Mucosa of descending colon (tissue), 3 donors: ENCODE measurements at places on chromosomes 12 and 14.

DNA sequence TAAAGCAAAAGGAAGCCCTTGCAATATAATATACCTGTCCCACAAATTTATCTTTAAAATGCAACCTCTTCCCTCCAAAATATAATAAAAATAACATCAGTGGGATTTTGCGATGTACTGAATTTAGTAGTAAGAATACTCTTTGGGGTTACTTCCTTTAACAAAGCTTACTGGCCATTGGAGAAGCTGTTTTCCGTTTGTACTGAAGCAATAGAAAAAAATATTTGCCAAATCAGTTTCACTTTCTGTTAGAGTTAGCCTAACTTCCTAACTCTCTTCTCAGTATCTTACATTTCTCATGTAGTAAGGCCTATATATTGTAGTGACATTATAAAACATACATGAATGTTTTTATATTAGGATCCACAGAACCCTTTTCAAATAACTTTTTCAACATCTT lies 3.7 kb downstream of the MAX start:
- no peak for DNase-seq

DNA sequence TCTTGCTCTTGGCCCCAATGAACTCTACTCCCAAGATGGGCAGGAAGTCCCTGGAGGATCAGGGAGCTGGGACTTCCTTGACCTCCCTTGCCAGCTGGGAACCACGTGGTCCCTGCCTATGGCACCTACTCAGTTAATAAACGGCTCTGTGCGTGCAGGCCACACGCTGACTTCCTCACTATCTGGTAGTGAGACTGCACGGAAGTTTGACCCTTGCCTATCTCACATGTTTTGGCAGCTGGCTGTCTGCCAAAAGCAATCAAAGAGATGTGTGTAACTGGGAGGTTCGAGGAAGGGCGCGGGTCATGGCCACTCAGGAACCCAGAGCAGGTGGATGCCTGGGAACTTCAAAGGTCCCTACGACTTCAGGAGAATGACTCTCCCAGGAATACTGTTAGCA lies 57.9 kb downstream of the RFLNA start:
- peak; percentile 92 for DNase-seq

GRCh38 chr12:76881142-76881541 lies 2.3 kb upstream of the CSRP2 start:
- DNase-seq: no peak

- DNase-seq: no peak
These were observed 37.9 kb downstream of the AKAP6 start for GRCh38 chr14:32366986-32367385.

DNA sequence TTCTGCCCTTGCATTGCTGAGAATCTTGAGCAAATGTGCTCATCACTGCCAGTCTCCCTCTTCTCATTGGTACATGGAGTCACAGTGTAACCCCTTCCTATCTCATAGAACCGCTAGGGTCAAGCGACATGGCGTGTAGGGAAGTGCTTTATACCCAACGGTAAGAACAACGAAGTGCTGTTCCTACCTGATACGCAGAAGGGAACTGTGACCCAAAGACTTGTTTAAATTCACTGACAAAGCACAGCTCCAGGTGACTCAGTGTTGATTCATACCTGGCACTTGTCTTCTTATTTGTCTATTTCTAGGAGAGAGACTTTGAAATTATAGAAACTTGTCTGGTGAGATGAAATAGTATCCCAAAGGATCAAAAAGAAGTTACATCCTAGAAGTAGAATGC lies 53.7 kb downstream of the FBXL14 start:
- no peak for DNase-seq

- no peak for DNase-seq
These were observed 392.3 kb downstream of the CCER1 start for GRCh38 chr12:90562671-90563070.

DNA sequence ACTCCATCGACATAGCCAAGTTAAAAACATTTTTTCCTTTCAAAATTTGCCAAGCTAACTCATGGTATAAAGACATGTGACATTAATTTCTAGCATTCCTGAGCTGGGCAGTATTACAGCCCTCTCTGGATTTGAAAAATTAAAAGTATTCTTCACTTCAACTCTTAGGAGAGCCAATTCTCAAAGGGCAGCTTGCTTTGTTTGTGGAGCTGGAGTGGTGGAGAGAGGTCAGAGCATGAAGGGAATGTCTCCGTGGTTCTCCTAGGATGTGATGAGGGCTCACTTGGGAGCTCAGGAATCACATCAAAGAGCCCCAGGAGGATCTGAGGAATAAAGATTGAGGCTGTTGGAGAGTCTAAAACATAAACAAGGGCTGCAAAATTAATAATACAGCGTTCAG lies 46.9 kb upstream of the RGS6 start:
- DNase-seq: no peak

GRCh38 chr12:42208574-42208973 lies 29.5 kb downstream of the YAF2 start:
- DNase-seq: no peak

DNA sequence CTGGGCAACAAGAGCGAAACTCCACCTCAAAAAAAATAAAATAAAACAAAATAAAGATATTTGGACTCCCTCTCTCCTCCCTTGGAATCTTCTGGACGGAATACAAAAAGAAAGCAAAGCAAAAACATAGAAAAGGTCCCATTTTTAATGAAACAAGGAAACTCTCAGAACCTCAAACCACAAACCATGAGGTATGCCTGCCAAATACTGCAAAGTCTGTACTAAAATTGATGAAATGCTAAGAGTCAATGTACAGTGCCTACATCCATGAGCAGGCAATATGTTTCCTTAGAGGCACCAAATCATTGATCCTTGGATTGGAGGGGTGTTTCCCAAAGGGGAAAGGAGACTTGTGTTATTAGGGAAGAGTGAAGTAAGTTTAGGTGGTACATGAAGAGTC lies 8.2 kb upstream of the RPS6KA5 start:
- no peak for DNase-seq

DNA sequence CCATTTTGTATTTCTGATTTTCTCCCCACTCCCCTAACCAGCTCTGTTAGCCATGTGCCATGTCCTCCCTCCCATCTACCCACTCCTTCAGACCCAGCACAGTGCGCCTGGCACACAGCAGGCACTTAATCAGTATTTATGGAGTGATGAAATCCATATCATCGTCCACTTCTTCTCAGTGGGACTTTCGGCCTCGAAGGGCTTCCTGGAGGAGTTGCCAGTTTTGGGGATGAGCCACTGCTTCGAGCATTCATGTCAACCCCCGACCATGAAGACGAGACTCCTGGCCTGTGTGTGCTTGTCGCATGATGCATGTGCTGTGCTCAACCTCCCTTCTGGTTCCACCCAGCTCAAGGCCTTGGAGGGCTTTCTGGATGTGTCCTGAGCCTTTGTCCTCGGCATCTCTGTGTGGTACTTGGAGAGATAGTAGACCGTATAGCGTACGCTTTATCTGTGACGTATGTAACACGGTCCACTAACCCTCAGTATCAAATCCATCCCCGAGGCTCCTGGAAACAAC lies 119.5 kb upstream of the RTL1 start:
- no peak for DNase-seq

- no peak for DNase-seq
These were observed 41.8 kb downstream of the CACNA1C start for GRCh38 chr12:2094597-2094996.
